Amniotic stem cell (primary cell): ENCODE measurements at places on chromosomes 13 and 19.

- DNase-seq, result no peak
These were observed 179.2 kb downstream of the TPTE2 start for GRCh38 chr13:19382111-19382510.

DNA sequence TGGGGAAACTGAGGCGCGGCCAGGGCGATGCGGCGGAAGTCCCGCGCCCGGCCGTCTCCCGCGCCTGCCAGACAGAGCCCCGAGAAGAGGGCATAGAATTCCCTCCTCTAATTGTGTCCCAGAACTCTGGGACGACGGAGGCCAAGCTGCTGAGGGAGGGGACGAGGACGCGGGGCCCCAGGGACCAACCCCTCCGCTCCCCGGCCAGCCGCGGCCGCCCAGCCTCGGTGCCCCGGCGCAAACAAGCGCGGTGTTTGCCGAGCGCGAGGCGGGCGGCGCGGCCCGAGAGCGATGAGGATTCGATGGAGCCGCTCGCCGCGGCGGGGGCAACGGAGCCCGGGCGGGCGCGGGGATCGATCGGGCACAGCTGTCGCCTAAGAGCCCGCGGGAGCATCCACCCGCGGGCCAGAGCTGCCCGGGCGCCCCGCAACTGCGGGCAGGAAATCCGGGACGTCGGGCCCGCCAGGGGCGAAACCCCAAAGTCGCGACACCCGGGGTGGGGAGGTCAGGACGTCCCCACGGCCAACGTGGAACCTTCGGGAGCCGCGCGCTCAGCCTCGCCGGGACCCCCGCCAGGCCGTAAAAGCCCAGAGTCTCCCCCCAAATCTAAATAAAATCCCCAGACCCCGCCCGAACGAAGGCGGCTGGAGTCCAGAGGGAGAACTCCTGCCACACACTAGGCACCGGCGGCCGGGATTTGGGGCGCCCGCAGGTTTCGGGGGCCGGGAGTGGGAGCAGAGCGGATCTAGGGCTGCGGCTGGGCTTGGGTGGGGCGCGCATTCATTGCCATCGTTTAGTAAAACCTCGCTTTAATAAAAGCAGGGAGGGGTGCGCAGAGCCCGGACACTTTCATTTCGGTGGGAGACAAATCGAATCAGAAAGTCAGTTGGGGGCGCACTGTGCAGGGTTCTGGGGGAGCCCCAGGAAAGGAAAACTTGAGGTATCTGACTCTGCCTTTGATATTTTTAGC, 3.6 kb upstream of the ONECUT3 start:
- no peak for DNase-seq

DNA sequence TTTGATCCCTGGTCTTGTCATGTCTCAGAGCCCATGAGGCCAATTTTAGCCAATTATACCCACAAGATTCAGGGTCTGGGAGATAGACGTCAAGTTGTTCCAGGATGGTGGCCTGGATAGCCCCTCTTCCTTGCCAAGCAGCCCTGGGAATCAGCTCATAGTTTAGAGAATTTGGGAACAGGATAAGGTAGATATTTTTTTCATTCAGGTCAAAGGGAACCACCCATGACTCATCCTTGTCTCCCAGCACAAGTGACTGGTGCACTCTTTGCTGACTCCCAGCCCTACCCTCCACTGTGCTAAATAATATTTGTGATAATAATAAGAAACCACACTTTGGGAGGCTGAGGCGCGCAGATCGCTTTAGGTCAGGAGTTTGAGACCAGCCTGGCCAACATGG, 17.1 kb upstream of the S1PR4 start:
- no peak for DNase-seq

- no peak for DNase-seq
These were observed 2.2 kb downstream of the SBSN start for GRCh38 chr19:35525873-35526272.

DNA sequence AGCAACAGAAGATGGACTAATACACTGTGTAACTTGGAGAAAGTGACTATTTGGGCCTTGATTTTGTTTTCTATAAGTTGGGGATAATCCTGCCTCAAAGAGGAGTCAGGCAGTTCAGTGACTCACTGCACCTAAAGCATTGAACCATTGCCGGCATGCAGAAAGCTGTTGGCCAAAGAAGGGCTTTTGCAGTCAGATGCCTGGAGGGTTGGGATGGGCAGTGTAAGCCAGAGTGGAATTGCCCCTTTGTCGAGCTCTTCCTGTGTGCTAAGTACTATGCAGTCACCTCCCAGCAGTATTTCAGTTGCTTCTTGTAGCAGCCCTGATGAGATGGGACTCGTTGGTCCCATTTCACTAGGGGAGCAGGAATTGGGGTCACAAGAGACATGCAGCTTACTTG, 11.1 kb downstream of the ZNF473 start:
- DNase-seq, result peak; percentile 3

- no peak for DNase-seq
These were observed 204 bp upstream of the PDX1 start for GRCh38 chr13:27919659-27919933.

DNA sequence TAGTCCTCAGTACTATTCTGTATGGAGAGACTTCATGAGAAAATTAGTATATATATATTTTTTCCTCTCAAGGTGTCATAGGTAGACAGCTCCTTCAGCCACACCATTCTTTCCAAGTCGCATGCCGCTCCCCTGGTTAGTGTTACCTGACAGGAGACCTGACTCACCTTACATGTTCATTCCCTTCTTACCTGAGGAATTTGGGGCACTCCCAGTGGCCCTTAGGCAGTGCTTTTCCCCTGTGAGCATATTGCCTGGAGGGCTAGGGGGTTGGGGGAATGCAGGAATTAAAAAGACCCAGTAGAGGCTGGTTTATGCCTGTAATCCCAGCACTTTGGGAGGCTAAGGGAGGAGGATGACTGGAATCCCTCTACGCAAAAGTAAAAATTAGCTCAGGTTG, 9.0 kb upstream of the ACTN4 start:
- no peak for DNase-seq

- DNase-seq, result no peak
These were observed 9.1 kb upstream of the MCF2L start for GRCh38 chr13:112959701-112960542.

- DNase-seq, result no peak
These were observed 11.8 kb downstream of the STK11 start for GRCh38 chr19:1217366-1217765.

DNA sequence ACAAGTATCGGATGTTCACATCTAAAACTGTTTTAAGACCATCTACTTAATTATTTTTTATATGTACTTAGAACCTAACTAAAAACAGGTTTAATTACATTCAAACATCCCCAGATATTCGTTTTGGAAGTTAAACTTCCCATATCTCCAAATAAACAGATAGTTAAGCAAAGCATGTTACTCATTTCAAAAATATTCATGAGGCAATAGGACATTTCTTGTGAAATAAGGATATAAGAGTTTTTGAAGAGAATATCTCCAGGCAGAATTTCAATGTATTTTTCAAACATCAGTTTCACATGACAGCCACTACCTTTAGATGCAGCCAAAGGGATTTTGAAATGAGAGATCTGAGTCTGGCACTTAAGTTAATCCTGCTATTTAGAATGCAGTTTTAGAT, 697.5 kb downstream of the SLITRK1 start:
- peak; percentile 14 for DNase-seq

GRCh38 chr19:8123683-8124082, 25.7 kb downstream of the FBN3 start:
- no peak for DNase-seq

GRCh38 chr13:84605927-84606326, 723.7 kb upstream of the SLITRK1 start:
- no peak for DNase-seq

DNA sequence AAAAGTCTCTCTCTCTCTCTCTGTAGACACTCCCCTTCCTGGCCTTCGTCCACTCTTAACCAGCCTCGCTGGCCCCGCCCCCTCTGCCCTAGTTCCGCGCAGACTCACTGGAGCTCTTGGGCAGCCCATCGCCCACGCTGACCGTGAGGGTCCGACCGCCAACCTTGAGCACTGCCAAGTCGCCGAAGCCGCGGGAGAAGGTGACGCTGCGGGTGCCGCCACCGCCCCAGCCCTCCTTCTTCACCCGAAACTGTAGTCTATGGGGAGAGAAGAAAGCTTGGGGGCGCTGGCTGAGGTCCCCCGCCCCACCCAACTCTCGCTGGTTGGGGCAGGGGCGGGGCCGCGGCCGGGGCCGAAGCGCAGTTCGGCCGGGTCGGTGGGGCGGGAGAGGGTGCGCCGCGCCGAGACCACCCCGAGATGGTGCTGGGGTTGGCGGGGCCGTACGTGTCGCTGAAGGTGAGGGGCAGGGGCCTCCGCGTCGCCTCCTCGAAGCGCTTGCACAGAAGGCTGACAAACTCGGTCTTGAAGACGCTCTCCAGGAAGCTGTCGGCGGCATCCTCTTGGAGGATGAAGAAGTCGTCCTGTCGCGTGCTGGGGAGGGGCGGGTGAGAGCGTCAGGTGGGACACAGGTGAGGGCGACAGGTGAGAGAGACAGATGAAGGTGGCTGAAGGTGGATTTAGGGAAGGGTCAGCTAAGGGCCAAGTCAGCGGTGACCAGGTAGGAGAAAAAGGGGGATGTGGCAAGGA, 12.6 kb upstream of the ZNF414 start:
- peak; percentile 84 for DNase-seq

- no peak for DNase-seq
These were observed 38.9 kb downstream of the TSC22D1 start for GRCh38 chr13:44537248-44537647.

DNA sequence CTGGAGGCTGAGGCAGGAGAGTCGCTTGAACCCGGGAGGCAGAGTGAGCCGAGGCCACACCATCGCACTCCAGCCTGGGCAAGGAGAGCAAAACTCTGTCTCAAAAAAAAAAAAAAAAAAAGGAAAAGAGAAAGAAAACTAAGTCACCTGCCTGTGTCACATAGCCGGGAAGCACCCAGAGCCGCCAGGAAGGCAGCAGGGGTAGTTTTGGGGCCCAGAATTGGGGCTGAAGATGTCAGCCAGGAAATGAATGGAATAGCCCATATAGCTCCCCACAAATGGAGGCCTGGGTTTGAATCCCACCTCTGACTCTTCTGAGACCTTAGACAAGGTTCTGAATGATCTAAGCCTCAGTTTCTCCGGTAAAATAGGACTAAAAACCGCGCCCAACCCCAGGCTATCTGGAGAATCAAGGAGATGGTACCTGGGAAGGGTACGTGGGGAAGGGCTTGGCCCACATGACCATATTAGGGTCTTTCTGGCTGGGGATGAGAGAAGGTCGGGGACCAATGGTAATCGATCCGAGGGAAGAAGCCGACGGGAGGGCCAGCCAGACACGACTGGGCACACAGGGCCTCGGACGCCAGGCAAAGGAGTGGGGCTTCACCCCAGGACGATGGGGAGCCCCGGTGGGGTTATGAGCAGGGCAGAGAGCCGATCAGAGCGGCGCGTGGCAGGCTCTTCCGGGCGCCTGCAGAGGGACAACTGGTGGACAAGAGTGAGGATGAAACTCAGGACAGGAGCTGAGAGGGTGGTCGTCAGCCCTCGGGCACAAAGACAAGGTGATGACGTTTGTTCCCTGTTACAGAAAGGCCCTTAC, 14.4 kb downstream of the CCDC124 start:
- DNase-seq, result no peak

DNA sequence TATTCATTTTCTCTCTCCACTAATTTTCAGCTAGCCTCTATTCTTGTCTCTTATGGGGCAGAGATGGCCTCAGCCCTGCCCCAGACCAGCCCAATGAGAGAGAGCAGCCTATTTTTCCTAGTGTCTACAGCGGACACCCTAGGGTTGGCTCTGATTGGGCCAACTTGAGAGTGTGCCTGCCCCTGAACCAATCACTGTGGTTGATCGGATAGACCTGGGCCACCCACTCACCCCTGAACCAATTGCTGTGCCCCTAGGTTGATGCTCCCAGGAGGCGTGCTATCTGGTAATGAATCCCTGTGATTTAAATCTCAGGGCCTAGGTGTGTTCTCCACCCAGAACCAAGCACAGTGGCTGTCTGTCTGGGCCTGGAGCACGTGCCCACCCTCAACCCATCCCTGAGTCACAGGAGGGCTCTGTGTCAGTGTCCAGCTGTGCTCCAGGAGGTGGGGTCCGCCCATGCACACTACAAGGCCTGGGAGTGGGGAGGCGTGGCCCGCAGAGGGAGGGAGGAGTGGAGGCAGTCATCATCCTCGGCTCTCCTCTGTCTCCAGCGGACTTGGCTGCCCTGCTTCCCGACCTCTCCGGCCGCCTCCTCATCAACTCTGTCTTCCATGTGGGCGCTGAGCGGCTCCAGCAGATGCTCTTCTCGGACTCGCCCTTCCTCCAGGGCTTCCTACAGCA, 14.9 kb upstream of the SCN1B start:
- DNase-seq, result no peak

GRCh38 chr19:13408889-13409518, 97.3 kb downstream of the CACNA1A start:
- DNase-seq, result no peak

- no peak for DNase-seq
These were observed 404 bp downstream of the C19orf44 start for GRCh38 chr19:16496613-16496983.

DNA sequence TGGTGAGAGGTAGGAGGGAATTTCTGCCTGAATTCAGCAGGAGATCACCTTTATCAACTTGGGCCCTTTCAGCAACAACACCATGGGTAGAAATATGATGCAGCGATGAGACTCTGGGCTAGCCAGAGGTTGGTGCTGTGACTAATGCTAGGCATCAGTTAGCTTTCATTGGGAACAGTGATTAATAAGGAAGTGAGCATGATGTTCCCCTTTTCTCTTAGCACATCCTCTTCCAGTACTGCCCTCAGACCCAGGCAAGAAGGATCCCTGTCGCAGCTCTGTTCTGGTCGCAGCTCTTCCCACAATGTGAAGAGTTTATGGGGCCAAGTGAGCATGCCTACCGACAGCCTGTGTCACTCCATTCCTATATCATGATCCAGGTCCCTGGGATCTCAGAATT, 100.5 kb downstream of the FLT1 start:
- DNase-seq, result no peak

DNA sequence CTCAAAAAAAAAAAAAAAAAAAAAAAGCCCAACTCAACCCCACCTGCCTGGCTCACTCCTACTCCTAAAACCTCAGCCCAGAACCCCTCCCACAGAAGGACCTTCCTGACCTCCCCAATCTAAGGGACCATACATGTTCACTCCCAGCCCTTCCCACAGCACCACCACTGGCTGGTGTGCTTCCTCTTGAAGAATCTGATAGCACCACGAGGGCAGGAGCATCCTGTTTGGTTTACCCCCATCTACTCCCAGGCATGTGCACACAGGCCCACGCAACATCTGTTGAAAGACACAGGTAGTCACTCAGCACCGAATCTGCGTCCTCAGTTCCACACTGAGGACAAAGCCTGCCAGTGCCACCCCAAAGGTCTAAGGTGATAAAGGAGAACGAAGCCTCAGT, 8.2 kb downstream of the LATS2 start:
- no peak for DNase-seq

- DNase-seq, result no peak
These were observed 2.0 kb upstream of the CSNK1A1L start for GRCh38 chr13:37107456-37107855.

DNA sequence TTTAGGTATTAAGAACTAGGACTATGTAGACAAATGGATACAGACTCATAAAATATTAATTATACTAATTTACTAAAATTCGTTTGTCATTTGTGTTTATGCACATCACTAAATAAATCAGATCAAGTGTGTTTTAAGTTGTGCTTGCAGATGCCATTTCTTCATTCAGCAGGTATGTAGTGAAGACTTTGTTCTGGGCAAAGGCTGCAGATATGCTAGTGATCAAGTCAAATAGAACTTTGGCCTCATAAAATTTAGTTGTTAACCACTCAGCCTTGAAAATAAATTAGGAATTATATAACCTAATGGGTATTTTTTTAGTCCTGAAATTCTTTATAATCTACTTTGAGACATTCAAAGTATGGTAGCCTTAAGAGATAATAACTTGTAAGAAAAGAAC, 80.4 kb upstream of the TRPC4 start:
- no peak for DNase-seq
